ENCODE measurements at places on chromosomes 7 and 10.

DNA sequence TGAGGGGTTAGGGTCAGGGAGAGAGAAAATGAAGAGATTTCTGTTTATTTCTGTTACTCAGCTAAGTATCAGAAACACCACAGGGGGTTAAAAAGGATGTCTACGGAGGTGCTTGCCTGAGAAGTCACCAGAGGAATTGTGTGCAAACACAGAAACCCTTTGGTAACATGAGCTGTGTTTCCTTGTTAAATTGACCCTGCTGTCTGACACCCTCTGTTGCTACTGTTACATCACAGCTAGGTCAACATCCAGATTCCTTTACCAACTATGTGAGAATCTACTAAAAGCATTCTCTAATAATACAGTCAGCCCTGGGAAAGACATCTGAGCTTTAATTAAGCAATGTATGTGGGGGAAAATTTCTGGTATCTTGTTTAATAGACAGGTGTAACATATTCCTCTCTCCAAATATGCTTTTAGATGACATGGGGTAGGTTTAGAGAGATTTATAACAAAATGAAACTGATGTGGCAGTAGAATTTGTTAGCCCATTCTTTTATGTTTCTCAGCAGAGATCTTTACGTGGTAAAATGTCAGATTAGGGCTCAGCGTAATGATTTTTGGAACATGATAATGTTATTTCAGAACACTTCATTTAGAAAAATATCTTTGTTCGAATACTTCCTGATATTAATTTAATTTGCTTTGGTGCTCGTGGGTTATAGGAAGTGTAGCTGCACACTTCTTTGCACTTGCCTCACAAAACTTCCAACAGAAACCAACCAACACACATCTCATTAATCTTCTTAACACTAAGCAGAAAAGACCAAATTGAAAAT, 168.0 kb upstream of the AHR start:
- DNase-seq, result no peak

DNA sequence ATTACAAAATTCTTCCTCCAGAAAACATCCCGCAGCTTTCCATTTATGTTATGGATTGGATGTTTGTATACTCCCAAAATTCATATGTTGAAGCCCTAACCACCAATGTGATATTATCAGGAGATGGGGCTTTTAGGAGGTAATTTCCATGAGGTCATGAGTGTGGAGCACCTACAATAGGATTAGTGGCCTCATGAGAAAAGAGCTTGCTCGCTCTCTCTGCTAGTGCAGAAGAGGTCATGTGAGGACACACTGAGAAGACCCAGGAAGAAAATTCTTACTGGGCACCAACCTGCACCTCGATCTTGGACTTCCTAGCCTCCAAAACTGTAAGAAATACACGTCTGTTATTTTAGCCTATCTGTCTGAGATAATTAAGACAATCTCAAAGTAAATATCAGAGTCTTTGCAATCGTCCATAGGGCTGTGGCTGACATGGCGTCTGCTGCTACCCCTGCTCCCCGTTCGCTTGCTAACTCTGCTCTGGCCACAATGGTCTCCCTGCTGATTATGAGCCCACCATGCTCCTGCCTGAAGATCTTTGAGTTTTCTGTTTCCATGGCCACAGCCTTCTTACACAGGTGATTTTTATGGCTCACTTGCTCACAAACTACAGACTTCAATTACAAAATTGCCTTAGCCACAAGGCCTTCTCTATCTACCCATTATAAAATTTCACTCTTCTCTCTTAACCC, 333.3 kb downstream of the CACNA2D1 start:
- DNase-seq, result no peak

- no peak for DNase-seq
Measured at GRCh38 chr7:69032848-69033247, 565.4 kb upstream of the AUTS2 start.

- DNase-seq, result no peak
Measured at GRCh38 chr7:34991938-34992840, 45.1 kb downstream of the DPY19L1 start.

- no peak for DNase-seq
Measured at GRCh38 chr10:58897236-58897635, 279.2 kb upstream of the PHYHIPL start.

DNA sequence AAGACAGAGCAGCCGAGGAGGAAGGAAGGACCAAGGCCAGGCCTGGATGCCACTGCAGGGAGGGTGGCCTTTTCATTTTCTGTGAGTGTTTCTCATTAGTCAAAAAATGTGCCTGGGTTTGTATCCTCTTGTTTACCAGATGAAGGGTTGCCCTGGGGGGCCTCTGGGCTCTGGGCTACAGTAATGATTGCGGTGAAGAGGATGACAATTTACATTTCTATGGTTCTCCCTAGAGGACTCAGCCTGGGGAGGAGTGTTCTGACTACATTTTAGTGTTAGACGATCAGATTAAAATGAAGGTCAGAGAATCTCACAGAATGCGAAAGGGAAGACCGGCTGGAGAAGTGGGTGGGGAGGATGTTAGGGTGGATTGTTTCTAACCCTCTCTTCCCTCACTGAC, 108.0 kb upstream of the KMT2C start:
- DNase-seq, result no peak

- DNase-seq, result no peak
Measured at GRCh38 chr10:42827201-42827600, 44.6 kb downstream of the BMS1 start.

DNA sequence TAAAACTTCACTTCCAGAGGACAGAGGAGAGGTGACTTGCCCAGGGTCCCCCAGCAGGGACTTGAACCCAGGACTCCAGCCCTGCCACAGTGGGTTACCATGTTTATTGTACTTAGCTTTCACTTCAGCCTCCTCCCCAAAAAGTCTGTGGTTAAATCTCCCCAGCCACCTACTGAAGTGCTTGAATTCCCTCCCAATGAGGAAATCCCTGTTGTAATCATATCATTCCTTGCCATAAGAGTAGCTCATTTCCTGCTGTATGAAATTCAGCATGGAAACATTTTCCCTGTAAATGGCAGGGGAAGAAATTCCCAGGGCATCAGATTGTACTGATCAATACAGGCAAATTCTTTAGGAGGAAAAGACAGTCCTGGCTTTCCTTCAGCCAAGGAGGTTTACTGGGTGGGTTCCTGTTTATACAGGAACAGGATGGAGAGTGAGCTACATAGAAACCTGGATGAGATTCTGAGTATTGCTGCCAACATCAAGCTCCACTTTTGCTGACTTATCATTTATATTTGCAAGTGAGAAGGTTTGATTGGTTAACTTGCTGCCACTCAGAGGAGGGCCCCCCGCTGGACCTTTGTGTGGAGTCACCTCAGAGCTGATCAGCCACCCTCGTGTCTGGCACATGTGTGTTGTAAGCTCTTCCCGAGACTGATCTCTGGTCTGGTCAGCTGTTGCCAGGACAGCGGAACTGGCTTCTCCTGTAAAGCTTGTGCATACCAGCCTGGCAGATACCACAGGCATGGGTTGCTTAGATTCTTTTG, 16.4 kb upstream of the PDZD8 start:
- no peak for DNase-seq

DNA sequence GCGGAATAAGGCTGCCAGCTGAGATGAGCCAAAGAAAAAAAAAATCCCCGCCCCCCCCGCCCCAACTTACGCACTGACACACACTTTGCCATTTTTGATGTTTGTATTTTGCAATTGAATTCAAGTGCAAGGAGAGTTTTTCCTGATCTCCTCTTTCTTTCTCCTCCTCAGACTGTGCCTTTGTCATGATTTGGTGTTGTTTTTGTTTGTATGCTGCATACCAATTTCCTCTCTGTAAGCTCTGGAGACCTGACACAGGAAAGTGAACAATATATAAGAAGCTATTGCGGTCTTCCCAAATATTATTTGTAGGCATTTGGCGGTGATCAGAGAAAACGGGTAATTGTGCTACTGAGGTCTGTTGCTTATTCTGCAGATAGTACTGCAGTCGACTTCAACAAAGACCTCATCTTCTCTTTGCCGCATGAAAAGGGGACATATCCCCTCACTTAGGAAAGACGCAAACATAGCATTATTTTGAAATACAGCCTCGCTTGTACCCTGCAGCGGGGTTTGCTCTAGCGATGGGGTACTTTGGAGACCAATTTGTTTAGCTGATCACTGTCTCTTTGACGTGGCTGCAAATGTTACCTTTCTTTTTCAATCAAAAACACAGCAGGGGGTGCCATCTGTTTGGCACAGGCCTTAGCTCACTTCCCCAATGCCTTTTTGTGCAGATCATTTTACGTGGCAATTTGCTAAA, 206.6 kb downstream of the SKAP2 start:
- no peak for DNase-seq

DNA sequence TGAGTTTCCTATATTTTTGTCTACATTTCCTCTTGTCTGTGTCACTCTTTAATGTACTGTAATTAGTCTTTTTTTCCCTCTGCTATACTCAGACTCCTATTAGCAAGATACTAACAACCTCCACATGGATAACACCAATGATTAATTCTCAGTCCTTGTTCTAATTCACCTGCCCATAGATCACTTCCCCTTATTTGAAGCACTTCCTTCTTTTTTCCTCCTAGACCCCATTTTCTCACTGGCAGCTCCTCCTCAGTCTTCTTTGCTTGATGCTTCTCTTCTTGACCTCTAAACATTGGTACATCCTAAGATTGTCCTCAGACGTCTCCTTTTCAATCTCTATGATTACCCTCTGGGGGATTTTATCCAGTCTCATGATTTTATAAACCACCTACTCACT, 98.2 kb upstream of the IMMP2L start:
- no peak for DNase-seq

DNA sequence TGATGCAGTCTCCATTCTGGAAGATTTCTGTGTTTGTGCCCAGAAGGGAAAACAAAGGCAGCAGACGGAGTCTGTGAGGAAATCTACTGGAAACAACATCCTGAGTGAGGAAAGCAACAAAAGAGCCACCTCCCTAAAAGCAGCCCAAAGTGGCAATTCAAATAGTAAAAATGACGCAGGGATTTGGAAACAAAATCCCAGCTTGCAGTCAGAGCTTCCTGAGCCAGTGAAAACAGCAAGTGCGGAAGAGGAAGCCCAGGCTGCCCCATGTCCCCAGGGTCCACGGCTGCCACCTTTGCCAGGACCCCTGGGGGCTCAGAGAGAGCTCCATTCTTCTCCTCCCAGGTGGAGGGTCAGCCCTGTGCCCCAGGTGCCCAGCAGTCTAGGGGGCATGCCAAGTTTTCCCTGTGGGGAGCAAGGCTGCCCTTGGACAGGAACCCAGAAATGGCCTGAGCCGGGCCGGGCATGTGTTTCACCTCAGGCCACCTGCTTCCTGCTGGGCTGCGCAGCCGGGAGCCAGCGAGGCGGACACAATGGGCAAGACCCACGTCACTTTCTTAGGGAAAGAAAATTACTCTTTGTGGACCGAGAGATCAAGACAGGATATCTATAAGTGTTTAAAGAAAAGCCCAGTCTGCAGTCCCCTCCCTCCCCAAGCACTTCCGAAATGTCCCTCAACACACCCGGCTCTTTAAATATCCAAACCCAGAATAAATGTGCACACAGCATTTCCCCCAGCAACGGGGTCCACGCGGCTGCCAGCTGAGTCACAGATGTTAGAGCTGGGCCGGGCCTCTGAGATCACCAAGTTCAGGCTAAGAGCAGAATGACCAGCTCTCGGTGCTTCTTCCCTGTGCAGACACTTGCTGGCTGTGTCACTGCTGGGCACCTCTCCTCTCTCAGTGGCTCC, 231.1 kb downstream of the ARHGAP12 start:
- DNase-seq, result no peak

- DNase-seq, result no peak
Measured at GRCh38 chr10:62852961-62853702, 37.0 kb upstream of the EGR2 start.

GRCh38 chr10:83372646-83373045, 766.7 kb upstream of the GHITM start:
- DNase-seq, result no peak

GRCh38 chr7:114979388-114979787, 57.5 kb downstream of the MDFIC start:
- no peak for DNase-seq

DNA sequence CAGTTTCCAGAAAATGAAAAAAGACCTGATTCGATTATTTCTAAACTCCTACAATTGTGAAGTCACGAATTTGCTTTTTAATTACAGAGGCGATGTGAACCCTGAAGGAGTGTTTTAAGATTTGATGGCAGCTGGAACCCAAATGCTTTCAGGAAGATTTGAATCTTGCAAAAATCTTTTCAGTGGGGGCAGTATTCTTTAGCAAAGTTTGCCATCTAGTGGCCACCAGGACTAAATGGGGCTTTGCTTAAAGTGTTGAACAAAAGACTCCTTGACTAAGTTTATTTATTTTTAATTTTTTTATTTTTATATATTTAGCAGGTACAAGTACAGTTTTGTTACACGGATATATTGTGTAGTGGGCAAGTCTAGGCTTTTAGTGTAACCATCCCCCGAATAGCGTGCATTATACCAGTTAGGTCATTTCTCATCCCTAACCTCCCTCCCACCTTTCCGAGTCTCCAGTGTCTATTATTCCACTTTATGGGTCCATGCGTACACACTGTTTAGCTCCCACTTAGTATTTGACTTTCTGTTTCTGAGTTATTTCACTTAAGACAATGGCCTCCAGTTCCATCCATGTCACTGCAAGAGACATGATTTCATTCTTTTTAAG, 98.8 kb downstream of the CACNB2 start:
- no peak for DNase-seq

- DNase-seq, result no peak
Measured at GRCh38 chr10:131082201-131082850, 229.2 kb downstream of the TCERG1L start.

- no peak for DNase-seq
Measured at GRCh38 chr7:101588131-101588935, 40.8 kb downstream of the MYL10 start.

GRCh38 chr7:1434165-1434718, 25.0 kb downstream of the MICALL2 start:
- no peak for DNase-seq

DNA sequence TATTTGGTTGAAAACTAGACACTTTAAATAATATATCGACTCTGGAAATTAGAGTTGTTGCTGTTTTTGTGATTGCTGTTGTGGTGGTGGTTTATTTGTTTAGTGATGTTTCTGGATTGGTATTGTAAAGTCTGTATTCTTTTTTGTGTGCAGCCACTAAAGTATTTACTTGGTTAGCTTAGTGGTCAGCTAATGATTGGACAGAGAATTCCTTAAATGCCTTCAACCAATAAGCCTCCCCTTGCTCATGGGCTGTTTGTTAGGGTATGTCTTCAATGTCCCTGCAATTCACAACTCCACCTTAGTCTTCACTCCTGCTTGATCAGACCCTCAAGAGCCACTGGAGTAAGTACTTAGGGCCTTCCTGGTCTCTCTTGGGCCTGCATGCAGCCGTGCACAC, 71.0 kb downstream of the PAXIP1 start:
- DNase-seq, result no peak

DNA sequence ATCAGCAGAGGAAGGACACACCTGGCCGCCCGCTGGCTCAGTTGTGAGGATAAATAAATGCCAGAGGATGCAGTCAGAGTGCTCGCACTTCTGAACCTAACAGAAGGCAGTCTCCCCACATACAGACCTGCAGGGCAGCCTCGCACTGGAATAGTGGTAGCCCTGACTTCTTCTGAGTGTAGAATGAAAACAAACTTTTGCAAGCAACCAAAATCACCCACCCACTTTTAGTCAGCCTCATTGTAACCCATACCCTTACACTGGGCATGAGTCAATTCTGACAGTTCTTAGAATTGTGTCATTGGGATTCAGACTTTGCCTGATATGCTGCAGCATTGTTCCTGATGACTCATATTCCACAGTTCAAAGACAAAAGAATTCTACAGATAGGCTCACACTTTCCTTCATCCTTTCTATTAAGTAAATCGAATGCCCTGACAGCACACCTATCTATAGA, 167.0 kb upstream of the CDK1 start:
- no peak for DNase-seq
